ENCODE measurements at places on chromosomes 12 and 14. TPM values are rescaled to one million over a fixed set of nuclear protein-coding genes. Genes with fewer than 3 reads are reported as not detected.
A peak's percentile ranks its signal among the peaks of the same experiment; 100 is the strongest.

GRCh38 chr14:84819528-84819927 is 710.4 kb upstream of the FLRT2 start:
- DNase-seq = no peak

DNA sequence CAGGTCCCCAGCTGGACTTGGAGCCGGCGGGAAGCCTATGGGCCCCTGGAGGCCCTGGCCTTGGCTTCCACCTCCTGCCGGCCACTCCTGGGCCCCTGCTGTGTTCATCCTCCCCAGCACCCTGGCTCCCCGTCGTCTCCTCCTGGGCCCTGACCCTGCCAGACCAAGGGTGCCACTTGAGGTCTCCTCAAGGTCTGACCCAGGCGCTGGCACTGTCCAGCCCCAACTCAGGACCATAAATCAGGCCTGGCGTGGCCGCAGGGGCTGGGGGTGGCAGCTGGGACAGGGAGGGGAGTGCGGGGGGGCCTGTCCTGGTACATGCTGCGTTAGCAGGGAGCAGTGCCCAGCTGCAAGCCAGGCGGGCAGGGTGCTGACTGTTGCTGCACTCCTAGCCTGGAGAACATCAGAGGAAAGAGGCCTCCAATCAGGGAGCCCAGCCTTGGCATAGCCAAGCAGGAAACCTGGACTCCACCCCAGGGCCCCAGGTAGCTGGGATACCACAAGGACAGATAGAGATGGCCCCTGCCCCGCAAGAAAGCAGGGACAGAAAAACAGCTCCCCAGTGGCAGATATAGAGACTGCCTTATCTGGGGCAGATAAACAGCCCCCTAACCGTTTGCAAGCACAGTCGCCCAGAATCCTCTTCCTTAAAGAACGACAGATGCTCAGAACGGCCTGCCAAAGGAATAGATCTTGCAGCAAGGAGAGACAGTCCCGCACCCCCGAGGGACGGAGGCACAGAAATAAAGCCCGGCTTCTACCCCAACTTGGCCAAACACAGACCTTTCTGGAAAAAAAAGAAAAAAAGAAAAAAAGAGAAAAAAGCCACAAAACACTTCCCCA is 6.5 kb upstream of the ATG101 start:
- no peak for DNase-seq

DNA sequence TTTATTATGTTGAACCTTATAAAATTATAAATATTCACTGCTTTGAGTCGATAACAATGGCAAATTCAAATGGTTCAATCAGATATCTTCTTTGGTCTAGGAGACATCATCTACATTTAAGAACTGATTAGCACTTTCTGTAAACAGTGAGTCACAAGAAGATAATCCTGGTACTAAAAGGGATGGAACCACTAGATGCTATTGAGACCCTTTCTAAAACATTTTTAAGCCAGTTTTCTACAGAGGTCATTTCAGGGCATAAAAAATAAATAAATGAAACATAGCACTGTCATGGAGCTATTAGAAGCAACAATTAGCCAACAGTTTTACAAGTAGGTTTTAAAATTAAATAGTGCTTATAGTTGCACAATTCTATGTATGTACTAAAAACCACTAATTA is 212.2 kb downstream of the DUSP6 start:
- DNase-seq = no peak

DNA sequence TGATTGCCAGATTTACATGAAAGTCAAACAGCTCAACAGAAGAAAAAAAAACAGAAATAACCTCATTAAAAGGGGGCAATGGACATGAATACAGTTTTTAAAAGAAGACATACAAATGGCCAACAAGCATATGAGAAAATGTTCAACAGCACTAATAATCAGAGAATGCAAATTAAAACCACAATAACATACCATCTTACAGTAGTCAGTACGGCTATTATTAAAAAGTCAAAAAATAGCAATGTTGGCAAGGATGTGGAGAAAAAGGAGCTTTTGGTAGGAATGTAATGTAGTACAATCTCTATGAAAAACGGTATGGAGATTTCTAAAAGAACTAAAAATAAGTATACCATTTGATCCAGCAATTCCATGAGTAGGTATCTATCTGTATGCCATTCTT is 272.1 kb downstream of the CEP128 start:
- DNase-seq = no peak

DNA sequence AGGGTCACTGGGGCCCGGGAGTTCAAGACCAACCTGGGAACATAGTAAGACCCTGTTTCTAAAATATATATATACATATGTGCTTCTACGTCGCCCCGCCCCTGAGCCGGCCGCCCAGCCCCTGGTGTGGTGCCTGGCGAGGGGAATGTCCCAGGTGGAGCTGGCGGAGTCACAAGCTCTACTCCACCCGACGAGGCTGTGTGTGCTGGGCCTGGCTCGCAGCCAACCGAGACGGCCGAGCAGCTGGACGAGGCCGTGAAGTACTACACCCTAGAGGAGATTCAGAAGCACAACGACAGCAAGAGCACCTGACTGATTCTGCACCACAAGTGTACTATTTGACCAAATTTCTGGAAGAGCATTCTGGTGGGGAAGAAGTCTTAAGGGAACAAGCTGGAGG is 22.1 kb upstream of the ITPK1 start:
- no peak for DNase-seq

MGST1 gene
- total RNA-seq = 301 TPM

- DNase-seq = no peak
These were observed 6.7 kb downstream of the ANO4 start for GRCh38 chr12:100801320-100801719.

GRCh38 chr12:122888232-122888752 is 7.6 kb downstream of the VPS37B start:
- DNase-seq = no peak

GRCh38 chr12:11693067-11693466 is 43.6 kb downstream of the ETV6 start:
- DNase-seq = no peak

GRCh38 chr12:69027411-69027881 is 94.5 kb upstream of the CPM start:
- DNase-seq = no peak

DNA sequence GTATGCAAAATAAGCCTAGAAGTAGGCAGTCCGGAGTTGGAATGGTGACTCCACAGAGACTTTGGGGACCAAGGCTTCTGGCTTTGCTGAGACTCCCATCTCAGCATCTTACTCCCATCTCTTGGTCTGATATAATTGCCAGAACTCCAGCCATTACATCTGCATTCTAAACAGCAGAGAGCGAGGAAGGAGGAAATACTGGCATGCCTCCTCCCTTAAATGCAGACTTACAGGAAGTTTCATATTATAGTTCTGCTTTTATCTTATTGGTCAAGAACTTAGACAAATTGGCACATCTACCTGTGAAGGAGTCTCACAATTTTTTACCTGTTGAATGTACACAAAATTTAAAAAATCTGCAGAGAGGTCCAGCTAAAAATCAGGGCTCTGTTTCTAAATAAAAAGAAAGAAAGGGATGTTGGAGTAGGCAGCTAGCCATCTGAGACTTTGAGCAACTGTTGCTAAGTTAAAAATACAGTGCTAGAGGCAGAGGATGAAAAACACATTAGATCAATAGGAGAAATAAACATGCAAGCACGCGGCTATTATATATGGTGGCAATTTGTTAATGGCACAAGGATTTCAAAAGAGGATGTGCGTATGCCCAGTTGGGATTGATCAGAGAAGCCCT is 209.9 kb upstream of the HMGA2 start:
- DNase-seq = no peak

DNA sequence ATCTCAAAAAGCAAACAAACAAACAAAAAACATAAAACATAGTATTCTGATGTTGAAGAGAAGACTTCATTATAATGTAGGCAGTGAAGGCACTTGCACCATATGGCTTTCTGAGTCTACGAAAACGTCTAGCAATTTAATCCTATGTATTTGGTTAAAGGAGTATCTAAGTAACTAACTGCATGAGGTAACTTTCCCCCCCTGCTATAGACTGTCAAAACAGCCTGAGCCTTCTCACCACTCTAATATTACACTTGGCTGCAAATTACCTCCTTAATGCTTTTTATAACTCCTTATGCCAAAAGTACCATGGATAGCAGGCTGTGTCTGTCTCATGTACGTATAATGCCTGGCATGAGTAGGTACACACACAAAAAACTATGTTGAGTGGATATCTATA is 607.6 kb upstream of the FLRT2 start:
- no peak for DNase-seq

DNA sequence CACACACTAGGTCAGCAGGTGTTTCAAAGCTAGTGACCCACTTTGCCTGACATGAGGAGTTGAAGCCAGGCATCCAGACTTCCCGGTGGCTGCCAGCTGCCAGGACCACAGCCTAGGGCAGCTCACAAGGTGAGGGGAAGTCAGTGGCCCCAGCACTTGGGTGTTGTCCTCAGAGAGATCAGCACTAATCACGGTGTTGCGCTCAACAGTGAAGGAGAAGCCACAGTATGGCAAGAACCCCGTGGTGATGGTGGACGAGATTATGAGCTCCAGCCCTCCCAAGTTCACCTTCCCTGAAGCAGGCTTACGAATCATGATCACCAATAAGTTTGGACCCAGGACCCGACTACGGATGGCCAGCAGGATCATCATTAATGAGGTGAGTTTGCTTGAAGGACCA is 59.9 kb upstream of the RIN3 start:
- no peak for DNase-seq

DNA sequence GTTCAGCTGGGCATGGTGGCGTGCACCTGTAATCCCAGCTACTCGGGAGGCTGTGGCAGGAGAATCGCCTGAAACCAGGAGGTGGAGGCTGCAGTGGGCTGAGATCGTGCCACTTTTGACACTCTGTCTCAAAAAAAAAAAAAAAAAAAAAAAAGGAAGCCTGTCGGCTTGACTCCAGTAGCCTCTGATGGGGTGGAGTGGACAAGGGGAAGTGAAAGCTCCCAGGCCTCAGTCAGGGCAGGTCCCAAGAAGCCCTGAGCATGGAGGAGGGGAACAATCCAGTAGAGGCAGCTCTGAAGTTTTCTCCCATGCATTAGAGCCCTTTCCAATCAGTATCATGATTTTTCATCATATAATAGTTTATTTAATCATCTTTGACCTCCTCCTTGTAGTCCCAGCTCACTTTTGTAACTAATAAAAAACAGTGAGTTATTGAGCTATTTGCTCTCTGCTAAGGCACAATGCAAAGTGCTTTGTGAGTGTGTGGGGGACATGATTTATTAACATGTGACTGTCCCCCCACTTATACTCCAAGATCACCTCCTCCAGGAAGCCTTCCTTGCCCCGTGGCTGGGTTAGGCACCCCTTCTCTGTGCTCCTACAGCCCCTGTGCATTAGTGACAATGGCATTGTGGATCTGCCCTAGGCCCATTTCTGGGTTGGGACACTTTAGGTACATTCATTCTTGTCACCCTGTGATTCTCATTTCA is 4.7 kb upstream of the SSH1 start:
- DNase-seq = no peak

GRIP1 gene
- total RNA-seq = 2.4 TPM

- DNase-seq = peak; percentile 66
These were observed 6.1 kb downstream of the HOXC5 start for GRCh38 chr12:54038871-54039414.

DNA sequence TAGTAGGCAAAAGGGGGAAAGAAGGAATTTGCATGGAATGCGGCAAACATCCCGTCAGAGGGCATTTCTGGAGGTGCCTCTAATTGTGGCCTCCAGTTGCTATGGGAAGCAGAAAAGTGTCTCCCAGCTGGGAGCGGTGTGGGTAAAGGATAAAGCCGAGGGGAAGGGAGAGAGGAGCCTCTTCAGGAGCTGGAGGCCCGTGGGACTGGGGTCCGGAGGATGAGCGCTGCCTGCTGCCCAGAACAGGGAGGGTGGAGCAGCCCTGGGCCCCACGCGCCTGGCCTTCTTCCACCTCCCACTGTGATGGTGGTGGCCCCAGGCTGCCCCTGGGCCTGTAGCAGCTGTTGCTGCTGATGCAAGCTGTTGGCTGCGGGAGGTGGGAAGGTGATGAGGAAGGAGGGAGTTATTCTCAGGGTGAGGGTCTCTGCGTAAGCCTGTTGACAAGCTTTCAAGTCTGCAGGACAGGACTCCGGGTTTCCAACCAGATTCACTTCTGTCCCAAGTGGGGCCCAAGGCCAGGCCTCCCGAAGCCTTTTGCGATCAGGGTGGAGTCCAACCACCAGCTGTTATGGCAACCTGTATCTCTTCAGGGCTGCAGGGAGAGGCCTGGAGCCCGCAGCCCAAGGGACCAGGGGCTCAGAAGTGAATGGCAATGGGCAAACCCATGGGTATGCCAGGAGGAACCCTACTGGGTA is 19.1 kb upstream of the PGF start:
- no peak for DNase-seq

DNA sequence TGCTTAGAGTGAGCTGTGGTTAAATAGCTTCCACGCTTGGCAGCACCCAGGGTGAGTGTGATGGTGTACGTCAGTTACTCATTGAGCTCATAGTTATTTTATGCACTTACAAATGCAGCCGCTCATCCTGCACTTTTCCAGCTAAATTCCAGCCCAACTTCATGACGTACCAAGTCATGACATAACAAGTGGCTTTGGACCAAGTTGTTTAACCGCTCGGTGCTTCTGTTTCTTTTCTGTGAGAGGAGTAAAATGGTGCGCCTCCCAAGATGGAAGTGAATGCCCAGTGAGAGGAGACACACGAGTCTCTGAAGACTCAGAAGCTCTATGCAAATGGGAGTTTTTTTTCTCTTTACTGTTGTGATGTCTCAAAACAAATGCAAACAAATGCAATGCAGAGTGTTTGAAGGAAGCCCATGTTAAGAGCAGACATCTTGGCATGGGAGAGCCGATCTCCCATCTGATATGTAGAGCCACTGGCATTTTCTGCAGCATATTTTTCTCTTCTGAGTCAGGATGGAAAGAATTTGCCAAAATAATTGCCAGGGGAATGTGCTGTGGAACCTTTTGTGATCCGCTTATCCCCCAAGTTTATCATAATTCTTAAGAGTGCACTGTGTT is 72.2 kb downstream of the FBXW8 start:
- DNase-seq = no peak

SLC4A8 gene
- 5.7 TPM for total RNA-seq

DNA sequence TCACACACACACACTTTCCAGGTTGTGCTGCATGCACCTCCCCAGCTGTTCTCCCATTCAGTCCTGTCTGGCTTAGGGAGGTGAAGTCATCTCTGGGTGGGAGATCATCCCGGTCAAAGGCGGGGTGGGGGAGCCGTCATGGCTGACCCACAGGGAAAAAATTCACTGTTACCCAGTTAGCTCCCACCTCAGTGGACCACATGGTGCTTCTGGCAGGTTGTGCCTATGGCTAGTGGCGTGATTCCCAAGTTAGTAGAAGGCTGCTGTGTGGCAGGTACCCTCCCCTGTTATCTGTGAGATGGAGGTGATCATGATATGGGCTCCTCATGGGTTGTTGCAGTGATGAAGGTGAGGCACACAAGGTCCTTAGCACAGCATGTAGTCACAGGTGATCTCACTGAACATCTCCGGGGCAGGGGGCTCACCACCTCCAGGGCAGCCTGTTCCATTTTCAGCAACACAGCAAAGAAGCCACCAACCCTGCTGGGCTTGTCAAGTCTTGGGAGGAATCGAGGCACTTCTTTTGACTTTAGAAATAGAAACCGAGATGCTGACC is 154.9 kb upstream of the CCND2 start:
- no peak for DNase-seq

GRCh38 chr12:110468214-110469048 is at the start of the genes FAM216A and GPN3:
Gene FAM216A (plus strand): TSS chr12:110468845. CDS start chr12:110468876, 31 bp downstream.
Gene GPN3 (minus strand): TSS chr12:110468257. CDS start chr12:110468203, 54 bp downstream.
- peak; percentile 95 for DNase-seq

LALBA gene
- total RNA-seq = not detected

- DNase-seq = no peak
These were observed 1081.5 kb downstream of the GALC start for GRCh38 chr14:86911486-86911885.

ASB2 gene
- total RNA-seq = 1.8 TPM
